ENCODE measurements at places on chromosomes 11 and 22.

- DNase-seq: no peak
These were observed 7.1 kb downstream of the YWHAH start for GRCh38 chr22:31951194-31952093.

DNA sequence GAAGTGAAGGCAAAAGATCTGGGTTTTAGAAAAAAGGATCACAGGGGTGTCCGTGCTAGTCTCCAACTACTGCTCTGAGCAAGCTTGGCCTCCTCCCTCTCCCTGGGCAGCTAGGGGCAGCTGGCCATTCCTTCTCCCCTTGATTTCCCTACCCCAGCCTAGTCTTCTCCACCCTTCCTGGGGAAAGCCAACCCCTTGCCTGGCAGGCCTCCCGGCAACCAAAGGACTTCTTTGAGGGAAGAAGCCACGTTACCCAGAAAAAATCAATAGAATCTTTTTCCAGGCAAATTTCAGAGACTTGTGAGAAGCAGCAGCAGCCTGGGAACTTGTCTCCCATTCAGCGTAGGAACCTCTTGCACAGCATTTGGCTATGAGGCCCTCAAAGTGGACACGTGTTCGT lies 91.5 kb downstream of the MIAT start:
- DNase-seq: no peak

DNA sequence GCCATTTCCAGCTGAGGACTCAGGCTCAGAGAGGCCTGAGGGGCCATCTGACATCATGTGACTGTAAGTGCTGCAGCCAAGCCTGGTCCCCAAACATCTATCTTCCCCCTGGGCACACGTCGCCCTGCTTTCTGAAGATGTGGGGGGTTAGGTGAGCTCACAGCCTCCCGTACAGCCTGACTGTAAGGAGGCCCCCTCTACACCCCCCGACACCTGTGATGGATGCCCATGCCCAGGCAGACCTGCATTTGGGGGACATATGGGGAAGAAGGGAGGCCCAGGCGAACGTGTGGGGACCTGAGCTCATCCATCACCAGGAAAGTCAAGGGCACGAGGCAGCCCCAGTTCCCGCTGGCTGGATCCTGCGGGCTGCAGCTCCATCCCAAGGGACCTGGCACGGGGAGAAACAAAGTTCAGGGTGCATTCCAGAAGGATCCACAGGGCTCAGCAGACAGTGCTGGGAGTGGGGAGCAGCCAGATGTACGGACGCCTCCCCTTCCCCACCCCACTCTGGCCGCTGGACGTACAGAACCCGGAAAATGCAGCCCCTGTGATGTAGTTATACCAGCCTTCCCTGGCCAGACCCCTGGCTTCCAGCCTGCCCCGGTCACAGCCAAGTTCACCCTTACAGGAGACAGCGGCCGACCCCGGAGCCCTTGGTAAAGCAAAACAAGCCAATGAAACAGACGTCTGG lies 1431.4 kb downstream of the BRD1 start:
- DNase-seq: no peak

DNA sequence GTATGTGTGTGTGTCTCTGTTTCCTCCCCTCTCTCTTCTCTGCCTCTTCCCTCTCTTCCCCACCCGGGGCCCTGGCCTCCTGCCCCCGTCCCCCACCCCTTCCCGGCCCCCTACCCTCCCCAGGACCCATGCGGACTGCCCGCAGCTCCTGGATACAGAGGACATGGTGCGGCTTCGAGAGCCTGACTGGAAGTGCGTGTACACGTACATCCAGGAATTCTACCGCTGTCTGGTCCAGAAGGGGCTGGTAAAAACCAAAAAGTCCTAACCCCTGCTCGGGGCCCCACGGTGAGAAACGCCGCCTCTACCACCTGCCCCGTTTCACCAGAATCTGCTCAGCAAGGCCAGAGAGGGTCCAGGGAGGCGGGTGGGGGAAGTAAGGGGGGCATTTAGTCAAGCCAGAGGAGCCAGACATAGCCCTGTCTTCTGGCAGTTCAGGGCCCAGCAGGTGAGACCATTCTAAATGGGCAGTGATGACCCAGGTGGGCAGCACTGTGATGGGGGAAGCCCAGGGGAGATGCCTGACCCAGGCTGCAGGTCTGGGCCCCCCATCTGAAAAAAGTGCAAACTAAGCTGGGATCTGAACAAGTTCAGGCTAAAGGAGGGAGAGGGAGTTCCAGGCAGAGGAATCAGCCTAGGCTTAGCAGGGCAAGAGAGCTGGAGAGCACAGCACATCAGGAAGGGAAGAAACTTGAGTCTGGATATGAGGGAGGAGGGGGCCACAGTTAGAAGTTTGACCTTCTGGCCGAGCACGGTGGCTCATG lies 6.4 kb downstream of the SELENOM start:
- DNase-seq: no peak

DNA sequence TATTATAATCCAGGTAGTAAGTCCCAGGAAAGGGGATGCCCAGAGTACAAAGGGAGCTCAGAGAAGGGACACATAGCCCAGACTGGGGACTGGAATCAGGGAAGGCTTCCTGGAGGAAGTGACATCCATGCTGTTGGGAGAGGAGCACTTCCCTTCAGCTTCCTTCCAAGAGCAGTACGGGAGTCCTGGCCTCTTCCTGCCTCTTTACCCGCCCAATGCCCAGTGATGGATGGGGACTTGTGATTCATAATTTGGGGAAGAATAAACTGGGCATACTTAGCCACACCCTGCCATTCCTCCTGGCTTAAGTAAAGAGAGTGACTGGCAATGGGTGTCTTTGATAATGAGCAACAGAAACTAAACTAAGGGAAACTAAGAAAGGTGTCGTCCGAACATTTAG lies 11.5 kb downstream of the C11orf91 start:
- DNase-seq: no peak

DNA sequence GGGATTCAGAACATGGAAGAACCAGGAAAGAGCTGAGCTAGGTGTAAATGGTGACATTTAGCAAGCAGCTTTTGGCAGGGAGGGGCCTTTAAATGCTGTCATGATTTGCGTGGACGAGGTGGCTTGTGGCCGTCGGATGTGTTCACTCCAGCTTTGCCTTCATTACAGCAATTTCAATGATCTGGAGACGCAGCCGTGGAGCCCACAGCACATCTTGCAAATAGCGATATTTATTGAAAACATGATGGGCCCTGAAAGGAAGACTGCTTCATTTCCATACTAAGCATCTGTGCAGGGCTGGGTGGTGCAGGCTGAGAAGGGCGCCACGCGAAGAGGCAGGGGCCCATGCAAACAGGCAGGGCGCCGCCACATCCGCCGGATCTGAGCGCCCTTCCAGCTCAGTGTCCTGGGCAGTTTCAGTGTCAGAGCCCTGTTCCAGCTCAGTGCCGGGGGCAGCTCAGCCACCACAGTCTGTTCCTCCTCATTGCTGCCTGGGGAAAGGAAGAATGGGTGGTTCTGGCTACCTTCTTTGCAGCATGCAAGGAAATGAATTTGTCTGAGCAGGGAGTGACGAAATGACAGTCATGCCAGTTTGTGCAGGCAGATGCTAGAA lies 111.1 kb upstream of the TTC12 start:
- DNase-seq: no peak

- DNase-seq: no peak
These were observed 2.1 kb downstream of the OR5B21 start for GRCh38 chr11:58505849-58506248.

DNA sequence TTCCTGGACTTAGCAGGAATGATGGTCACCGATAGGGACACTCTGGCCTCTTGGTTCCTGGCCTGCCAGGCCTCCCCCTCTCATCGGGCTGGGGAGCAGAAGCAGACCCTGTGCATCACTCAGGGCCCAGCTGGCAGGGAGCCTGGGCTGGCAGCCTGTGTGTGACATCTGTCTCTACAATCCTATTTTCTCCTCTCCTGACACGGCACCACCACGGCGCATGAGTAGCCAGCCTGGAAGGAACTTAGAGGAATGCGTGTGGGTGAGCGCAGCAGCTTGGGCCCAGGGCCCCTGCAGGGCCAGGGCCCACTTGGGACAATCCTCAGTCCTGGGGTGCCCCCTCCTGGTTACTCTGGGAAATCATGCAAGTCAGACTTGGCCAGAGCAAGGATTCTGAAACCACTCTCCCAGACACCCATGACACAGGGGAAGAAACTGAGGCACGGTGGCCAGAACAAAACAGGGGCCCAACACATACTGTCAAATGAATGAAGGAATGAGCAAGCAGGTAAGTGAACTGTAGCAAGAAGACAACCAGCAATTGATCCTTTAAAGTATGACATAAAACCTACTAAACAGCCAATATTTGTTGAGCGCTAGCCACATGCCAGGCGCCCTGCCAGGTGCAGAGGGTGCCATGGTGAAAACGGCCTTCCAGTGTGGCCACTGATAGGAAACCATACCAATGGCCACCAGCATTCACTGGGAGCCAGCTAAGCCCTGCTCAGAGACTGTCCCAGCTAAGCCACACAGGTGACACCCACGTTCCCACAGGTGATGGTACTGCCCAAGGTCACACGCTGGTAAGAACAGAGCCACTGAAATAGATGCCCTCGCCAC lies 13.3 kb downstream of the RSPH14 start:
- peak; percentile 78 for DNase-seq

- DNase-seq: no peak
These were observed 60.4 kb downstream of the BCL2L13 start for GRCh38 chr22:17698948-17699347.

- DNase-seq: no peak
These were observed 21.5 kb downstream of the C11orf58 start for GRCh38 chr11:16759857-16760508.

DNA sequence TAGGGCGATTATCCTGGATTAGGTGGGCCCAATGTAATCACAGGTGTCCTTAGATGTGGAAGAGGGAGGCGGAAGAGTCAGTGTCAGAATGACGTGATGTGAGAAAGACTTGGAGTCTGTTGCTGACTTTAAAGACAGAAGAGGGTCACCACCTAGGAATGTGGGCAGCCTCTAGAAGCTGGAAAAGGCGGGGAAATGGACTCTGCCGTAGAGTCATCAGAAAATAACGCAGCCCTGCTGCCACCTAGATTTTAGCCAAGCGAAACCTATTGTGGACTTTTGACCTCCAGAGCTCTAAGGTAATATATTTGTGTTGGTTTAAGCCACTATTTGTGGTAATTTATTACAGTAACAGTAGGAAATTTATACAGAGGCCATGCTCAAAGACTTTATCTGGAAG lies 4.8 kb downstream of the DDX10 start:
- DNase-seq: no peak

DNA sequence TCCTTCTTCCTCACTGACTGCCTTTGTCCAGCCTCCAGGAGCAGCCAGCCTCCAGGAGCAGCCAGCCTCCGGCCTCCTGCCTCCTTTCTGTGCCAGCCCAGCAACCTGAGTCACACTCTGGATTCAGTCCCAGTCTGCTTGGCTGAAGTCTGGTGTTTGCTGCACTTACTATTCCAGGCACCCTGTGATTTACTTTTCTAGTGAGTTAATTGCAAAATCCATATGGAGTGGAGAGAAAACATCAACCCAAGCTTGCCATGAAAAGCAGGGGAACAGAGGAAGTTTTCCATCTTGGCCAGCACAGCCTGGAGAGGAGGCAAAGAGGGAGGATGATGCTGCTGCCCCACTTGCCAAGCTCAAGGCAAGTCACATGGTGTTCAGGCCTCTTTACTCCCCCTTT lies 400.5 kb downstream of the TENM4 start:
- no peak for DNase-seq

GRCh38 chr11:128894685-128895084 lies 3.5 kb downstream of the KCNJ5 start:
- DNase-seq: no peak

DNA sequence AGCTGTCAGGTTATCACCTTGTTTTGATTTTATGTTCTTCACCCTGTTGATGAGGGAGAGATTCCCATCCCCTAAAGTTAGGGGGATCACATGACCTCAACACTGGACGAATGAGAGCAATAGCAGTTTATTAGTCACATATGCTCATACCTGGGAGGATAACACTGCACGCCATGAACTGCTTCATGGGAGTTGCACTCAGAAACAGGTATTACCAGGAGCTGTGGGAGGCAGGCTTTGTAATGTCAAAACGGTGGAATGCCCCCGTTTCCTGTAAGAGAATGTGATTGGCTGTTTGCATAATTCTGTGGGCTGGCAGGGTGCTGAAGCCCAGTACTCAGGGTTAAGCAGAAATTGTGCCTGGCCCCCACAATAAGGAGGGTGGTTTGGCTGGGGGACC lies 3.2 kb upstream of the THY1 start:
- no peak for DNase-seq

All from CD4-positive, alpha-beta T cell treated with Interferon alpha-2 for 1 hour (primary cell).